ENCODE measurements at places on chromosomes 11 and 22.

DNA sequence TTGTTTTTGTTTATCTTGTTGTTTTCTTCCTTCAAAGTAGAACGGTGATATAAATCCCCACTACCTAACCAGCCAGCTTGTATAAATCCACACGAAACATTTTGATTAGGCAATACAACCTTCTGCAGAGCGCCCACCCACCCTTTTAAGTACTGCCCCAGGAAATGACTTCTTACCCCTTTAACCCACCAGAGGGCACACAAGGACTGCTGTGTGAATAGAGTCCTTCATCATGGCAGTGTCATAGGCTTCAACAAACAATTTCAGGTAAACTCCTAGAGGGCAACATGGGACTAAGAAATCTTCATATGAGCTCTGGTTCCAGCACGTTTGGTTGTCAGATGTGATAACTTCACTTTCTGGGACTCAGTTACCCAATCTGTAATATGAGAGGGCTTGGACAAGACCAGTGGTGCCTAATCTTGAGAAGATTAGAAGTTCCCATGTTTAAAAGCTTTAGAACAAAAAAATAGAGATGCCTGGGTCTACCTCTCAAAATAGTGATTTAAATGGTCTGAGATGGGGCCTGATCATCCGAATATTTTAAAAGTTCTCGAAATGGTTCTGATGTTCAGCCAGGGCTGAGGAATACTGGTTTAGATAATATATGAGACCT is 56.1 kb downstream of the PIWIL4 start:
- peak; percentile 69 for DNase-seq

GRCh38 chr11:10786451-10786850 is 22.3 kb downstream of the EIF4G2 start:
- no peak for DNase-seq

DNA sequence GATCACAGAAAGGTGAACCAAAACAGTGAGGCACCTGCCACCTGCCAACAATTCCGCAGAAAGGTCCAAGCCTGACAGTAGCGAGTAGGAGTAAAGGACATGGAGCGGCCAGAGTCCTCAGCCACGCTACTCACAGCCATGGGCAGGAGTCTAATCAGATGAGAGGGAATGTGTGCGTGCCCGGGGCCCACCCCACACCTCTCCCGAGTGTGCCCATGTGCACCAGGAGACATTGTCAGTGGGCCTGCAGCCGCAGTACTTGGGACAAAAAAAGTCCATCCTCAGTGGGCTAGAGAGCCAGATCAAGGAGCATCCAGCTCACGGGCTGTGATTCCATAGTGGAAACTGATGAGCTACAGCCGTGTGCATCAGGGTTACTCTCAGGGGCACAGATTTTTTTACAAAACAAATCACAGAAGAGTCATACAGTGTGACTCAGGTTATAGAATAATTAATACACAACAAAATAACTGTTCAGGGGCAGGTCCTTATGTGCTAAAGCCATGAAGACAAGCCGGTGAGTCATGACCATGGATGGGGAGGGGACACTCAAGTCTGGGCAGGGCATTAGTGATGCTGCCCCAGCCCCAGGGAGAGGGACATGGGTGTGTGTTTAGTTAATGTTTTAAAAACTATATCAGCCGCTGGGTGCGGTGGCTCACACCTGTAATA is 12.0 kb downstream of the SART1 start:
- DNase-seq, result peak; percentile 61

DNA sequence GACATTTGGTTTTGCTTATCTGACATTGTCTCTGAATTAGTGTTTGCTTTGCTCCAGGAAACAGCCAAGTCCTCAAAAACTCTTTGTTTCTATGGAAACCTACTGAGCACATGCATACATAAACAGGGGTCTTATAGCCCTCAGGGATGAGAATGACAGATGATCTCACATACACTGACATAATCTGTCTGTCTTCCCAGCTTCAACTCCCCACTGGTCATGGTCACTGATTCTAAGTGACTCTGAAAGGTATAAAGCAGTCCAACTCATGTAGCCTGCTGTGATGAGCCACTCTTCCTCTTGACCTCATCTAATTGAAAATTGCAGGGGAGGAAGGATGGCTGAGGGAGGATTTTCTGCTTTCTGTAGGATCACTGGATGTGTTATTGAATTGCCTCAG is 12.6 kb downstream of the ZNF143 start:
- no peak for DNase-seq

Measured in HCEC 1CT (cell line).